Erythroblast (primary cell): ENCODE measurements at places on chromosomes 7 and 10.

GRCh38 chr7:114989531-114989930, 67.6 kb downstream of the MDFIC start:
- no peak for DNase-seq

DNA sequence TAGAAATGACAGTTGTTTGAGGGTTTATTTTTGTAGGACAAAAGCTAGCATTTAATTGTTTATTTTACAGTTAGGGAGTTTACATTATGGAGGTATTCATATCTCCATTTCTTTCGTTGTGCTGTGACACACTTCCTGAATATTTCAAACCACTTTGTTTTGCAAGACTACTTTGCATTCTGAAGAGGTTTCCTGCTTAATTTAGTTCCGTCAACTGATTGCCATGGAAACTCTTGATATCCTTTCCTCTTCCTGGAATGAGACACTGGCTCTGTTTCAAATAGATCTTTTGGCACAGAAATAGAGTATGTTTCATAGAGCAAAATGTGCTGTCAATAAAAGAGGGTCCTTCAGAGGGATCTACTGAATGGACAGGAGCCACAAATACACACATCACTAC, 159.5 kb upstream of the AGR3 start:
- no peak for DNase-seq

GRCh38 chr10:92873029-92873428, 24.7 kb downstream of the EXOC6 start:
- DNase-seq, result no peak

DNA sequence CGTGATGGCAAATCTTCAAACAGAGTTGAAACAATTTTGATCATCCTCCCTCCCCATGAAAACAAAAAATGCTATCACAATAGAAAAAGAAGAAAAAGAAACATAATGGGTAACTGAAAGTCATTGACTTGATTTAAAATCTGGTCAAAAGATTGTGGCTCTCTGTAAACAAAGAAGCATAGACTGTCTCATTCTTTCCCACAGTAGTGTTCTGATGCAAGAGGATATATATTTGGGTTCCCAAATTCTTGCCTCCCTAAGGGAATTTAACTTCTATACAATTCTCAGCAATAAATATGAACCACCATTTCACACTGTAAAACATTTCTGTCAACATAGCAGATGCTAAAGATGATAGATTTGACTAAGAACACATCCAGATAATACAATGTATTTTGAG, 32.8 kb upstream of the MEOX2 start:
- DNase-seq, result no peak

GRCh38 chr7:16669581-16669980, 23.6 kb downstream of the BZW2 start:
- no peak for DNase-seq

DNA sequence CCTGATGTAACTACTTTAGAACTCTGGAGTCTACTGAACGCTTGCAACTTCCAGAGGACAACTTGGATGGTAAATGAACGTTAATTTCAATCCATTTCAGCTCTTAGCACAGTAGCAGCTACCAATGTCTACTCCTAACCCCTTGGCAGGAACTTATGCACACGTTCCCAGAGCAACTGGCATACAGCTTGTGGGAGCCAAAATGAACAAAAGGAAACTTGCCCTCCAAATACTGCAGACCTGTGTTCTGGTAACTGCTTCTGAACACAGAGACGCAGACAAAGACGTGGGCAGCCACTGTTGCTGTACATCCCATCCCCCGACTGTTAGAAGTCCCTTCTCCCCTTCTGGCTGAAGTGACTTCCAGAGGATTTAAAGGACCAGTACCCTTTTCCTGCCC, 61.3 kb downstream of the XPNPEP1 start:
- no peak for DNase-seq

DNA sequence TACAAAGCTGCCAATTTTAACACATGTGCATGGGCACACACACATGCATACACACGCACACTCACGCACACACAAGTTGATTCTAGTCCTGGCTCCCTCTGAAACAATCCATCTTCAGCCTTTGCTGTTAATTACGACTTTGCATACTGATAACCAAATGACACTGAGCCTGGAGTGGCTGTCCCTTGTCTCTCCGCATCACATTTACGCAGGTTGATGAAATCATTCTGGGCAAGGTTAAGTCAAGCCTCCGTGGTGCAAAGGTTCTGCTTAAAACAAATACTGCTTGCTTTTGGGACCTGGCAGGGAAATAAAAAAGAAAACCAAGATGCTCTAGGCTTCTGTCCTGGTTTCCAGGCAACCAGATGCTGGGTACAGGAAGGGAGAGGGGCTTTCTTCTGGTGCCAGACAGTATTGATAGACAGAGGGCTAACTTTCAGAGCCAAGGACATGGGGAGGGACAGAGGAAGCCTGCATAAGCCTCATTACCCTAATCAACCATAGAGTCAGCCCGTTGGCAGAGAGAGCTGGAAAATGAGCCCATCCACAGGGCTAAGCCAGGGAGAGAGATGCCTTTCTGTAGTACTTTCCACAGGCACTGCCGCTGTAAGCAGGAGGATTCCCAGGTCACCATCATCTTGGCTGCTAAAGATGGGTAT, 233.0 kb downstream of the WDR11 start:
- no peak for DNase-seq

GRCh38 chr7:134948736-134949135, 37.6 kb upstream of the AGBL3 start:
- no peak for DNase-seq

DNA sequence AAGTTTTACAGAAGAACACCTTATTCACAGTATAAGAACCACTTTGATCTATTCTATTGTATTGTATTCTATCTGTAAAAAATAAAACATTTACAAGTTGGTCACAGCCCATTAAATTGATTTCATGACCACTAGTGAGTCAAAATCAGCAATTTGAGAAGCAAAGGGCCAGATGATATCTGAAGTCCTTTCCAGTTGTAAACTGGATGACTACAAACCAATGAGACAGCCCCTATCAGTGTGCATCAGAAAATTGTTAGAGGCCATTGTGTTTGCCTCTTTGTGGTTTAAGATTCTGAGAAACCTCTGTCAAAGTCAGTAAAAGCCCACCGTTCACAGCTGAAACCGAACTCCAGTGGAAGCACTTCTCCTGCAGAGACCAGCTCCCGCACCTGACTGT, 54.8 kb downstream of the TBXAS1 start:
- DNase-seq, result no peak

GRCh38 chr7:84362828-84363227, 168.2 kb upstream of the SEMA3A start:
- DNase-seq, result no peak

- no peak for DNase-seq
These were observed 83.7 kb downstream of the ZMIZ1 start for GRCh38 chr10:79152423-79152817.

DNA sequence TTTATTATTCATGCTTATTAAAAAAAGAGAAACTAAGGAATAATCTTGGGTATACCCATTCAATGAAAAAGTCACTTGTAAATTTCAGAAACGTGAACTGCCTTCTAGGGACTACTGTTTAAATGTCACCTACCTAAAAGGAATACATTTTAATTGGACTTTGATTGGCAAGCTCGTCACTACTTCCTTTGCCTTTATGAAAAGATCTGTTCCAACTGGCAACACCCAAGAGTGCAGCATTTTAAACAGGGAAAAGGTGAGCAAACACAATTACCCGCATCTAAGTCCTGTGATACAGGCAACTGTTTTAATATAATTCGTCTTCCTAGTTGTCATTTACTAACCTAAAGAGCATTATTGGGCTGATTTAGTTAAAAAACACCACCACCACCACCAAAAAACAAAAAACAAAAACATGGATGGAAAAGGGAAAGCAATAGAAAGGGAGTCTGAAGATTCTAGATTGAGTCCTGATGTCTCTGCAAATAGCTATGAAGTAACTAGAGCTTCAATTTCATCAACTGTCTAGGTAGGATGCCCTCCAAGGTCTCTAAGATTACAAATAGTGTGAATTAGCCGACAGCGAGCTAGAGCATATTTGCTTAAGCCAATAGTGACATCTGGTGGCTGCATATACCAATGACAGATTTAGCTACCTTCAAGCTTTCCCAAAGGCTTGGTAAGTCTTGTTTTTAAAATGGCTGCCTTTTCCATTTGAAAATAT, 33.8 kb upstream of the ICA1 start:
- DNase-seq, result peak; percentile 84

DNA sequence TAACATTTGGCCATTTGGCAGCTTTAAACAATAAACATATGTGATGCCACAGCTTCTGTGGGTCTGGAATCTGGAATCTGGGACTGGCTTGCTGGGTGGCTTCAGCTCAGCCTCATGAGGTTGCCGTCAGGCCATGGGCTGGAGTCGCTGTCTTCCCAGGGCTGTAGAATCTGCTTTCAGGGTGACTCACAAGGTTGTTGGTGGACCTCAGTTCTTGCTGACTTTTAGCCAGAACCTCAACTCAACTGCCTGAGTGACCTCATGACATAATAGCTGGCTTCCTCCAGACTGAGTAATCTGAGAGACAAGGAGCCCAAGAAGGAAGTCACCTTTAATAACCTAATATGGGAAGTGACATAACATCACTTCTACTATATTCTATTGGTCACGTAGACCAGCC, 44.6 kb upstream of the TSPAN13 start:
- peak; percentile 54 for DNase-seq

GRCh38 chr10:17238445-17239291, 10.6 kb downstream of the VIM start:
- no peak for DNase-seq

- no peak for DNase-seq
These were observed 318.0 kb downstream of the GRID1 start for GRCh38 chr10:86048571-86048970.

DNA sequence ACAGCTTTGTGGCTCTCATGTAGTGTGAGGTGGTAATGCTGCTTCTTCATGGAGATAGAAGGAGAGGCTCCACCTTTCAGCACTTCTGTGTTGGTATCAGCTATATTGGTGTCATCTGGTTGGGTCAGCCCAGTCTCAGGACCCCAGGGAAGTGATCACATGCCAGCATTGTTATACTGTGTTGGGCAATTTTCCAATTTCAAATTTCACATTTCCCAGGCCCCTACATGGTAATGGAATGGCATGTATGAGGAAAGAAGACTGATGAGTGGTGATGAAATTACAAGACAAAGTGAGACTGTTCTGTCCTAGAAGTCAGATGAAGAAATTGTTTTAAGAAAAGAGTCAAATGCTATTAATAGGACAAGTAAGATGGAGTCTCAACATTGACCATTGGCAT, 3.7 kb upstream of the AKR1C3 start:
- no peak for DNase-seq

- DNase-seq, result no peak
These were observed 236.5 kb upstream of the NPSR1 start for GRCh38 chr7:34421526-34421925.

DNA sequence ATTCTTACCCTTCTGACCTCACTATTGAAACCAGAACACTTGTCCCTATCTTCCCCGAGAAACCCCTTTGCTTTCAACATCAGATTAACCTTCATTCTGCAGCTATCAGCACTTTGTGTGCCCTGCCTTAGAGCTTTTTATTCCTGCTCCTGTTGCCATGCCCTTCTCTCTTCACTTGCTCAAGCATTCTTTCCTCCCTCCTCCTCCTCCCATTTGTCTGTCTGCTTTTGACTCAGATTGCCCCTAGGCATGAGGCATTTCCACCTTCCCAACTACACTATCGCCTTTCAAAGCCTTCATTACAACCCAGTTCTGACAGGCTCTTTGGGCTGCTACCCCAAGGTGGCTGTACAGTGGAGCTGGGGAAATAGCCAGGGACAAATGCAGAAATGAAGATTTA, 143.3 kb downstream of the SLC25A13 start:
- no peak for DNase-seq

DNA sequence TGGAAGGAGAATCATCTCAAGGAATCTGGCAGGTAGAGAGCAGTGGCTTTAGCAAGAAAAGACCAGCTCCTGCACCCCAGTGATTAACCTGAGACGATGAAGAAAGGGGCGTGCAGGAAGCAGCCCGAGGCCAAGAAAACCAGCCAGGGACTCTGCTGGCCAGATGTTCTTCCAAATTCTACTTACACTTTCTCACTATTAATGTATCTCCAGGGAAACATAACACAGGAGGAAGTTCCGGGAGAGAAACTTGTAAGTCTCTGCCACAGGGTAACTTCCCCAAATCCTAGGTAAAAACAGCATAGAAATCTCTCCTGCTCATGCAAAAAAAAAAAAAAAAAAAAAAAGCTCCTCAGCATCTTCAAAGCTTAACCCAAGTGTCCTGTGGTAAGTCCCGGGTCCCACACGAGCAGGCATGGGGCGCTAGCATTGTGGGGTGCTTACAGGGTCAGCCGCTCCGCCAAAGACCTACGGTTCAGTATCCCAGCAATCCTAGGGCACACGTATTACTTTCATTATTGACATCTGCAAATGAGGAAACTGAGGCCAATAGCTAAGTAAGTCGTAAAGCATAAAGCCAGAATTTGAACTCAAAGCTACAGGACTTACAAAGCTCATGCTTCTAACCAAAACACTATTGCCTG, 97.2 kb upstream of the GNA12 start:
- DNase-seq, result no peak

DNA sequence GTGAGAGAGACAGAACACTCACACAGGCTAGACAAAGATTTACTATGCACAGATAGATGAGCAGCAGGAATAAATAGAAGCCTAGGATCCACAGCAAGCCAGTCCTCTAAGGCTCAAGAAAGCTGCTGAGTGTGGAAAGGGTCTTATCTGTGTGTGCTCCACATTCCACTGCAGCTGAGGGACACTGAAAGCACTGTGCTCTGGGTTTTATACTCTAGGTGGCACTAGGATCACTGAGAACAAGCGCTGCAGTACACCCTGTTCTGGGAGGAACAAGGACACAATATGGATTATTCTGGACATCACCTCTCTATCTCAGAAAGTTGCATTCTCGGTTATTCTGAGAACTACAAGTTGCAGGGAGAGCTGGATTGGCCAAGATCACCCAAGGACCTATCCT, 4.9 kb upstream of the KLHL7 start:
- peak; percentile 31 for DNase-seq

- DNase-seq, result peak; percentile 57
These were observed 601 bp downstream of the EPHB4 start for GRCh38 chr7:100826514-100827329.

DNA sequence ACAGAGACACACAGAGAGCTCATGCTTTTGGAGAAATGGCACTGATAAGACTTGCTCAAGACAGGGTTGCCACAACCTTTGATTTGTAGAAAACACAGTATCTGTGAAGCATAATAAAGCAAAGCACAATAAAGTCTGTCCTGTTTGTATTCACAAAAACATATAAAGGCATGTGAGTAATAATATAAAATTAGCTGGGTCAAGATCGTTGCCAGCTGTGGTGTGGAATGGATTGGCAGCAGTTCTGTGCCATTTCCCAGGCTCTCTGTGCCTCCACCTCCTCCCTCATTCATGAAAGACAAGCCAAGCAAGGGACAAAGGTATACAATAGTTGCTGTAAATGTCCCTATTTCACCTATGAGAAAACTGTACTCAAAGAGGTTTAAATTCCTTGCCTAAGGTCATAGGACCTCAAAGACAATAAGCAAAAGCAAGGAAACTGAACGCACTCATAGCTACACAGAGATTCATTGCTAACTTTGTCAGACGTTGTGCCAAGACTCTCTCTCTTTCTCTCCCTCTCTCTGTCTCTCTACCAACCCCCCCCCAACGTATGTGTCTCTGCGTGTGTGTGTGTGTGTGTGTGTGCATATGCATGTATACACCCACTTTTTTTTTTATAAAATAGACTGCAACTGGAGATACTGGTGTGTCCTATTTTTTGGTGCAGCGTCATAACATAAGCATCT, 31.8 kb downstream of the CHST3 start:
- DNase-seq, result no peak

- DNase-seq, result no peak
These were observed 64.7 kb downstream of the CREB3L2 start for GRCh38 chr7:137937202-137937560.

GRCh38 chr10:119251315-119251708, 43.9 kb downstream of the GRK5 start:
- DNase-seq, result no peak

- DNase-seq, result no peak
These were observed 305.8 kb upstream of the MKI67 start for GRCh38 chr10:128432011-128432410.
